Right lobe of liver (tissue), 6 donors: ENCODE measurements at places on chromosomes 5 and 9. TPM values are rescaled to one million over a fixed set of nuclear protein-coding genes. Genes with fewer than 3 reads are reported as not detected.

GRCh38 chr5:118258223-118258622 lies 730.1 kb downstream of the DTWD2 start:
- no peak for DNase-seq

The RRAGA gene
- 37.2 TPM for total RNA-seq

DNA sequence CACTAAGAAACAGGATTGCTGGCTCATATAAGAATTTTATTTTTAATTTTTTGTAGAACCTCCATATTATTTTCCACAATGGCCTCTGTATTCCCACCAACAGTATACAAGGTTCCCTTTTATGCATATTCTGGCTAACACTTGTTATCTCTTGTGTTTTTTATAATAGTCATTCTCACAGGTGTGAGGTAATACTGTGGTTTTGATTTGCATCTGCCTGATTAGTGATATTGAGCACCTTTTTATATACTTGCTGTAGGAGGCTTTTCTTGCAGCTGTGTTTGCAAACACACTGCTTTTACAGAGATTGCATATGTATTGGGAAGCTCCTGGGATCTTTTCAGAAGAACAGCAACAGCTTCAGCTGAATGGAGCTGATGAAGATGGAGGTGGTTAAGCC lies 164.8 kb downstream of the DEPDC1B start:
- DNase-seq: no peak

DNA sequence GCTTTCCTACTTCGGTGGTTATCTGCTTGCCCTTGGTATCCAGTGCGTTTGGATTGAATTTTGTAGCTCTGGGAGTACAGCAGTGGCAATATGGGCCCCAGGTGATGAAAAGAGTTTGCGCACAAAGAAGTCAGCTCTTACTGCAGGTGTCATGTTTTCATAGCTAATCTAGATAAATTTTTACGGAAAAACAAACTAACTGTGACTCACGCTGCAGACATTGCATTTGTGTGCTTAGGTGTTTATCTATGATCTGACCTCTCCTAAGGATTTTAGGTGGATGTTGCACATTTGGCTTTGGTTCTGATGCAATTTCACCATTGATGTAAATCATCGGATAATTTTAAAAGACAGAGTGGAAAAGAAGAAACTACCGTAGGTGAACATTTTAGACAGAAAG lies 92.1 kb downstream of the VCAN start:
- peak; percentile 52 for DNase-seq

DNA sequence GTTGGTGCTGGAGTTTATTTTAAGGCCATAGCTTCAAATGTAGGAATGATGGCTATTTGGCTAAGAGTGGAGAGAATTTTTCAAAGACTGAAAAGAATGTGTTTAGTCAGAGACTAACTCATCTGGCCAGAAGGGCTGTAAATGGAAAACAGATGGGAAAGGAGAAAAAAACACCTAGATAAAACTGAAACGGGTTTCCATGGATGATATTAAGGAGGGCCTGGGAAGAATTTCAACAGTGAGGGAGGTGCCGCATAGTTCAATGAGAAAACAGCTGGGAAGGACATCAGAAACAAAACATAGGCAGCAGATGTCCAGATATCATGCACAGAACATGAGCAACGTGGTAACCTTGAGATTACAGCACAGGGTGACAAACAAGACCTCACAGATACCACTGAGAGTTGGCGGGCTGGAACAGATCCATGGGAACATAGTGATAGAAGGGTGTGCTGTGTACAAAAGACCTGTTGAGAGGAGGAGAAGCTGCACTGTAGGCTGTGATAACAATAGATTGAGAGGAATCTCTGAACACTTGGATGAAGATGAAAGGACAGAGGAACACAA lies 31.2 kb upstream of the RAD23B start:
- no peak for DNase-seq

DNA sequence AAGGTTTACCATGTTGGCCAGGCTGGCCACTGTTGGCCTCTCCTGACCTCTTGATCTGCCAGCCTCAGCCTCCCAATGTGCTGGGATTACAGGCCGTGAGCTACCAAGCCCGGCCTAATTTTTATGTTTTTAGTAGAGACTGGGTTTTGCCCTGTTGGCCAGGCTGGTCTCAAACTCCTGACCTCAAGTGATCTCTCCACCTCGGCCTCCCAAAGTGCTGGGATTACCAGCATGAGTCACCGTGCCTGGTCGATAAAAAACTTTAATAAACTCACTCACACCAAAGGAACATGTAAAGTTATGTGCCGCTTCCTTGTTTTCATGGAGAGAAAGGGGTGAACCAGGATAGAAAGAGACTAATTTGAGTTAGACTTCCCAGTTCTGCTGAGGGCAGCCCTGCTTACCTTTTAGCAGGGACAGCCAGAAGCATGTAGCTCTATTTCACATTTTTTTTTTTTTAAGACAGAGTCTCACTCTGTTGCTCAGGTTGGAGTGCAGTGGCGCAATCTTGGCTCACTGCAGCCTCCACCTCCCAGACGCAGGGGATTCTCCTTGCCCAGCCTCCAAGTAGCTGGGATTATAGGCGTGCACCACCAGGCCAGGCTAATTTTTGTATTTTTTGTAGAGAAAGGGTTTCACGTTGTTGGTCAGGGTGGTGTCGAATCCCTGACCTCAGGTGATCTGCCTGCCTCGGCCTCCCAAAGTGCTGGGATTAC lies 11.4 kb upstream of the HAUS6 start:
- no peak for DNase-seq

GRCh38 chr5:147310059-147310704 lies 75.4 kb downstream of the STK32A start:
- DNase-seq: peak; percentile 58

The SLCO4C1 gene
- total RNA-seq: 2.0 TPM

The MLANA gene
- total RNA-seq: not detected

- DNase-seq: no peak
Measured at GRCh38 chr5:172345881-172346280, 62.3 kb upstream of the UBTD2 start.

DNA sequence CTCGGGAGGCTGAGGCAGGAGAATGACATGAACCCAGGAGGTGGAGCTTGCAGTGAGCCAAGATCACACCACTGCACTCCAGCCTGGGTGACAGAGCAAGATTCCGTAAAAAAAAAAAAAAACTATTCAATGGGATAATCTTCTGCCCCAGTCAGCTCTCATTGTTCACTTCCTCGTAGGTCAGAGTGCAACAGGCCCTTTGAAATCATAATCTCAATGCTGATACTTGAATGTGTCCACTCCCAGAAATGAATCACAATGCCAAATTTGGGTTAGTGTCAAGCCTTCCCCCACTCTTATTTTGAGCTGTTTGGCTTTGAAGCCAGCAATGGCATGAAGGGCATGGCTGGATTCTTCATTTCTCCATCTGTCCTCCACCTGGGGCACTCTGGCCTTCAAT lies 610.3 kb upstream of the KLF4 start:
- no peak for DNase-seq

- no peak for DNase-seq
Measured at GRCh38 chr9:6973089-6973488, 215.3 kb downstream of the KDM4C start.

The DNAI1 gene
- total RNA-seq: not detected
